ENCODE measurements at places on chromosomes 6 and 20.

DNA sequence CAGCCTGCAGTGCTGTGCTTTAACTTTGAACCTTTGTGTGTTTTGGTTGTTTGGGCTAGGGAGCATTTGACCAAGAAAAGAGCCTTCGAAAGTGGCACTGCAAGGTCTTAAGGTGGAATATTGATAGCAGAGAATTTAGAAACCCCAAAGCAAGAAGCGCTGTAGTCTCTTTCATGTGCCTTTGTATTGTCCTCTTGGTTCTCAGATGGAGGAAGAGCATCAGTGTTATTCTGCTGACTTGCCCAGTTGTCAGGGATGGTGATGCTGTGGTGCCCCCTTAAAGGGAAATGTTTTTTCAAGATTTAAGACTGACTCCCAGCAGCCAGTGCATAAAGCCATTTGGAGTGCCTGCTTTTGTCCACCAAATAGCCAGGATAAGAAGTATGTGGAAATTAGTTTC is 102.7 kb upstream of the INSM1 start:
- DNase-seq, result no peak

DNA sequence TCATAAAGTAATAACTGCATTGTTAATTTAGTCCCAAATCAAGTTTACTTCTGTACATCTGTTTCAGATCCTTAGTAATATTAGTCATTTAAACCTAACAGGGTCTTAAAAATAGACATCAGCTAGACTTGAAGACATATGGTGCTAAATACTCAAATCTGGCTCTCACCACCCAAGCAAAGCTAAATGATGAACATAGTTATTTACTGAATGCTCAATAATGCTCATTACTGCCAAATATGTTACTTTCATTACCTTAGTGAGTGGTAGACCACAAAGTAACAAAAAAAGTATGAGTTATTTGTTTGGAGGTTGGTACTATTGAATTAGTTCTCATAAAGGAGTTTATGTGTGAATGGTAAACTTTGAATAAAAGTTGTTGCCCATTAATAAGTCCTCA is 502.1 kb downstream of the PKHD1 start:
- no peak for DNase-seq

DNA sequence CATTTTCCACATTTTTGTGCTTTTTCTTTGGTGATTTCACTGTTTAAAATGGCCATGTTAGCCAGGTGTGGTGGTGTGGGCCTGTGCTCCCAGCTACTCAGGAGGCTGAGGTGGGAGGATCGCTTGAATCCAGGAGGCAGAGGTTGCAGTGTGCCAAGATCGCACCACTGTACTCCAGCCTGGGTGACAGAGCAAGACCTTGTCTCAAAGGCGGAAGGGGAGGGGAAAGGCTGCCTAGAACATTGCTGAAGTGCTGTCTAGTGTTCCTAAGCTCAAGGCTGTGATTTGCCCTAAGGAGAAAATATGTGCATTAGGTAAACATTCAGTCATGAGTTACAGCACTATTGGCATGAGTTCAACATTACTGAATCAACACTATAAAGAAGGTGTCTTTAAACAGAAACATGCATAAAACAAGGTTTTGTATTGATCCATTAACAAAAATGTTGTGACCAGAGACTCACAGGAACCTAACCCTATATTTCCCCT is 14.0 kb downstream of the ZC2HC1B start:
- no peak for DNase-seq

- DNase-seq, result no peak
Observed at GRCh38 chr6:170107606-170108222, 183.2 kb downstream of the DLL1 start.

- DNase-seq, result no peak
Observed at GRCh38 chr20:23021951-23022350, 13.2 kb upstream of the SSTR4 start.

GRCh38 chr6:125018136-125018535 is 55.9 kb downstream of the RNF217 start:
- DNase-seq, result no peak

- DNase-seq, result no peak
Observed at GRCh38 chr6:88760091-88760490, 203.3 kb downstream of the RNGTT start.

DNA sequence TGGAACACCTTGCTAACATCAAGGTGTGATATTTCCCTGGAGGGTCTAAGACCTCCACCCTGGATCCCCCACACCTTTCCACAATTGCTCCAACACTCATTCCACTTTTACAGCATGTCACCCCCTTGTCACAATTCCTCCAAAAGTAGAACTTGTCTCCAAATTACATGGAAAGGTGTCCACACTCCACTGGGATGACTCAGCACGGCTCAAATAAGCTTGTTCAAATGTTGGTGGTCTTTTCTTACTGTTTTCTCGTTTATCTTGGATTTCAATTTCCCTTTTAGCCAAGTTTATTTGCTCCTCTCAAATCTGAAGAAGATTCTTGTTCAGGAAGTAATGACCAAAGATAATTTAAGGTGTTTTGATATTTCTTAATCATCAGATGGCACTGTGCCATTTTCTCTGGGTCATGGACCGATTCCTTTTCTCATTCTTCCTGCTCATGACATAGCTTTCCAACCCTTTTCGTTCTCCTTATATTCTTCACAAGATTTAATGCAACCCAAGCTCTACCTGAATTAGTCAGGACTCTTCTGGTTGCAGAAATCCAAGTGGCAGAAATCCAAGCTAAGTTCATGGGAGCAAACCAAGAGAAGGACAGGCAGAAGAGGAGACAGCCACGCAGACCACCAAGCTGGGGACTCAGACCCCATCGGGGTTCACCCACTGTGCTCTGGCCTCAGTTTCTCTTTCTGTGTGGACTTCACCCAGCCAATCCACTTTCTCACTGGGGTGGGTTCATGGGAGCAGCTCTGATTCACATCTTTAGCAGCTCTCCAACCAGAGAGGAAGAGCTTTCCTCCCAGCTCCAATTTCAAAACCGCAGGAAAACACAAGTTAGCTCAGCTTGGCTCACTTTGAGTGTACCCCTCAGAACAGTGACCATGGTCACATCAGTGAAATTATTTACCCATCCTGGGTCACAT is 110.5 kb upstream of the CDYL start:
- no peak for DNase-seq

GRCh38 chr6:76772951-76773350 is 690.3 kb downstream of the HTR1B start:
- DNase-seq, result no peak

DNA sequence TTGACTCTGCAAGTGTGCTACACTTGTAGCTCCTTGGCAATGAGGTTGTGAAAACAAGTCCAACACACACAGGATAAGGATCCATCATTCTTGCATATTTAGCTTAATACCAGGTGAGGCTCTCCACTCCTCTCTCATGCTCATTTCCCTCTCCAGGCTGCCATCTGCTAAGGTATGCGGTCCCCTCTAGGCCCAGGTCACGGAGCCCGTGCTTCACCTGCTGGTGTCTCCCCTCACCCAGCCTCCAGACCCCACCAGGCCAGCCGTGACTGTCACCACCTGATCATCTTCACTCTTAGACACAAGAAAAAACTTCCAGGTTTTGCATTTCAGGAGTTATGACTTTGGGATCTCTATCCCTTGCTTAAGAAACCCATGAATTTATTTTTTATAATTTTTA is 14.2 kb upstream of the NCR2 start:
- DNase-seq, result no peak

- no peak for DNase-seq
Observed at GRCh38 chr20:41631826-41632225, 13.6 kb upstream of the CHD6 start.

DNA sequence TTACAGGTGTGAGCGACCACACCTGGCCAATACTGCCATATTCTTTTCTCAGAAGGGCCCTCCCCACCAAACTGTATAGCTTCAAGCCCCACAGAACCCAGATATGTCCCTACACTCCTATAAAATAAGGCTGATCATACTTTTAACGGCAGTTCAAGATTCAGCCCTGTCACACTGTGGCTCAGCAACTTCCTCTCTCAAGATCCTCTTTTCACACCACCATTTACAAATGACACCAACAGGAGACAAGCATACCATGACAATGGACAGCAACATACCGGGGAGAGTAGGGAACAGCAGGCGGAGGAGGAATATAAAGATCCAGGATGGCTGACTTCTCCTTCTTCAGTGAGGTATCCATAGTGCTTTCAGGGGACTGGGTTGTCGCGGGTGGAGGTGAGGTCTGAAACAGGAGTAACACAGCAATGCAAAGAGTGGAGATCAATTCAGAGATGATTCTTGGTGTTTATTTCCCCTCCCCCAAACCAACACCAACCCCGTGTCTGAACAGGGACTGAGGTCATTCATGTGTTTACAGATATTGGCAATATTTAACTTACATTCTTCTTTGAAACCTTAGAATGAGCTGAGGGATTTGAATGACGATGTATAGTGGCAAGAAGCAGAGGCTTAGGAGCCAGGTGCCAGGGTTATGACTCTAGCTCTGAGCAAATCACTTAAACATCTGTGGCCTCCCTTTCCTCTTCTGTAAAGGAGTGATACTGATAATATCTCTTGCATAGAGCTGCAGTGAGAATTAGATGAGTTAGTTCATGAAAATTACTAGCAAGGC is 57.6 kb upstream of the IPCEF1 start:
- no peak for DNase-seq

GRCh38 chr20:5657190-5657875 is 92.9 kb upstream of the SHLD1 start:
- no peak for DNase-seq

DNA sequence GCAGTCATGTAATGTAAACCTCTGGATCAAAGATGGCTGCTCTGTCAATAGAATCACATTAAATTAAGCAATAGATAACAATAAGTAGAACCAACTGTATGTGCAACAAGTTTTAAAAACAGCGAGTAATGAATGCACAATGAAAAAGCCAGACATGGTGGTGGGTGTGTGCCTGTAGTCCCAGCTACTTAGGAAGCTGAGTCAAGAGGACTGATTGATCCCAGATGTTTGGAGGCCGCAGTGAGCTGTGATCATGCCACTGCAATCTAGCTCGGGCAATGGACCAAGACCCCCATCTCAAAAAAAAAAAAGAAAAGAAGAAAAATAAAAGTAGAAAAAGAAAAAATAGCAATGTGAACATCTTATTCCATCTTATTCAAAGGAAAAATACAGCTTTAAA is 558.7 kb upstream of the MMS22L start:
- no peak for DNase-seq

DNA sequence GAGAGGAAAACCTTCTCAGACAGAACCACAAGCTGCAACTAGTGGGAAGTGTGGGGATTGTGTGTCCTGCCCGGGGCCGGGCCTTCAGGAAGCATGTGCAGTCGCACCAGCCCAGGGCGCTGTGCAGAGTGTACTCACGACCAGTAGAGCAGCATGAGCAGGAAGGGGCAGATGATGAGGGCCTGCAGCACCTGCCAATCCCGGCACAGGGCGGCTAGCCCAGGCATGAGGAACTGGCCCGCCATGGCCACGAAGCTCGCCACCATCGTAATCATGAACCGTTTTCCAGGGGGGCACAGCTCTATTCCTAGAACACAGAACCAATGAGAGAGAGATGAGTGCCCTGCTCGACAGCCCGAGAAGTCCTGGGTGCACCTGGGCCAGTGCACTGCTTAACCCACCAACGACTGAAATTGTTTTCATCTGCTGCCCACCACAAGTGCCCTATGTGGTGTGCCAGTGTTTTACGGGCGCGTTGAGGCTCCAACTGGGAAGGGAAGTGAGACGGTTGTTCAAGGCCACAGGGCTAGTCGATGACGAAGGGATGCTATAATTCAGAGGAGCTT is 65.0 kb downstream of the PSMG4 start:
- DNase-seq, result no peak

DNA sequence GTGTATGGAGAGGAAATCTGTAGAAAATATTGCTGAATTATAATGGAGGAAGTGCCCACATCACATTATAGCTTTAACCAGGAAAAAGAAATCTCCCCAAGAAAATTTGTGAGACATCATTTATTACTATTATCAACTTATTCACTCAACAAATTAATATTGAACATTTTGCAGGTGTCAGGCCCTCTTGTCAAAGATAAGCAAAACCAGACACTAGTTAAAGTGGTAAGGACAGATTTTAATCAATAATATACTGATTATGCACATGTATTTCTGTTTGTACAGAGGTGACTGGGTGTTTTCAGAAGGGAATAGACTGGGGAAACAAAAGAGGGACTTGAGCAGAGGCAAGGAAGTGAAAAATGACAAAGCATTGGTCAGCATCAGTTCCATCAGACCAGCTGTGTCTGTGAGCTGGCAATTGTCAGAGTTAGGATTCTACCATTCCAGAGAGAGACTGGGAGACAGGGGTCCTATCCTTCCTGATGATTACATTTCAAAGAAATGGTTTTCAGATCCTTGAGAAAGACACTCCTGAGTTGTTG is 519.2 kb downstream of the UTRN start:
- DNase-seq, result no peak

GRCh38 chr6:135334169-135334568 is 153.1 kb downstream of the MYB start:
- DNase-seq, result no peak

- DNase-seq, result no peak
Observed at GRCh38 chr20:62489186-62489931, 13.6 kb upstream of the GATA5 start.

- no peak for DNase-seq
Observed at GRCh38 chr6:163757520-163757919, 343.0 kb downstream of the QKI start.

- no peak for DNase-seq
Observed at GRCh38 chr6:39416026-39416425, 93.5 kb upstream of the KCNK16 start.

GRCh38 chr6:29925727-29926412 is 16.5 kb upstream of the HLA-A start:
- DNase-seq, result no peak

GRCh38 chr20:58907320-58908137 is 55.0 kb downstream of the GNAS start:
- peak; percentile 20 for DNase-seq

DNA sequence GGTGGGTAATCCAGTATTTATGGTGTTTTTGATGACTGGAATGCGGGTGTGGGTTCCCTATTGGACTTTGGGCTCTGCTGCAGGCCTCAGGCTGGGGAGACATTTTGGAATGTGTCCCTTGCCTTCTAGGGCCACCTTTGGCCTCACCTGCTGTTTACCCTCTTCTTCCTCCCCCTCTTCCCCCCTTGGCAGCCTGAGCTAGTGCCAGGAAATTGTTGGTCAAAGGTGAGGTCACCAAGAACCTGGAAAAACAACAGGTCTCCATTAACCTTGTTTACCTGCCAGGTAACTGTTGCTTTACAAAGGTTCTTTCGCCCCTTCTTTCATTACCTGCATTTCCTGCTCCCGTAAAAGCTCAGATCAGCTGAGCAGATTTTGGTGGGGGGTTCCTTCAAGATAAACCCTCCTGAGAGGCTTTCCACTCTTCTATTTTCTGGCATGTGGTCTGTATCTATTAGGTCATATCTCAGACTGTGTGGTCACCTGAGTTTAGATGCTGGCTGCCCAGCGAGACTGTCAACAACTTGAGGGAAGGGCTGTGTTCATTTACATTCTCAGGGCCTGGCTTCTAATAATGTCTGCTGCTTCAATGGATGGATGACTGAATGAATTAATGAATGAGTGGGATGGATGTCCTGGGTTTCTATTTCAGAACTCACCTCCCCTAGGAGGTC is 34.7 kb downstream of the VEGFA start:
- no peak for DNase-seq

DNA sequence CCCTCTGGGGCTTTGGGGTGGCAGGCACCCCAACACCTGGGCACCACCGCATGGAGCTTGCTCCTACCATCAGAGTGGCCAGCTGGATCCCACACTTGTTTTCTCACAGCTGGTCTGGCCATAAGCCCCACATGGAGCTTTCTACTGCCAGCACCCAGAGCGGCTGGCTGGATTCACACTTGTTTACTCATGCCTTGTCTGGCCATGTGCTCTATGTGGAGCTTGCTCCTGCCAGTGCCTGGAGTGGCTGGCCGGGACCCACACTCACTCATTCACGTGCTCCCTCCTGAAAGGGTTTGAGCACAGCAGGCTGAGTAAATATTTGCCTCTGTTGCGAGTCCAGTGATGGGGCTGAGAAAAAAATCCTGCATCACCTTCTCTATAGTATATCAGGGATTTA is 487.0 kb downstream of the CD109 start:
- DNase-seq, result no peak

Measured in esophagus squamous epithelium (tissue), 5 donors.